ENCODE measurements at places on chromosomes 5 and 9. TPM values are rescaled to one million over a fixed set of nuclear protein-coding genes. Genes with fewer than 3 reads are reported as not detected.
A peak's percentile ranks its signal among the peaks of the same experiment; 100 is the strongest.

The PCDHGB1 gene
- 0.20 TPM for total RNA-seq

The STPG3 gene
- not detected for total RNA-seq

The C5orf46 gene
- not detected for total RNA-seq

The GRIA1 gene
- total RNA-seq: not detected

The LRRC26 gene
- not detected for total RNA-seq

The NTRK2 gene
- 1.7 TPM for total RNA-seq

The S1PR3 gene
- total RNA-seq: 4.4 TPM

The NMUR2 gene
- not detected for total RNA-seq

DNA sequence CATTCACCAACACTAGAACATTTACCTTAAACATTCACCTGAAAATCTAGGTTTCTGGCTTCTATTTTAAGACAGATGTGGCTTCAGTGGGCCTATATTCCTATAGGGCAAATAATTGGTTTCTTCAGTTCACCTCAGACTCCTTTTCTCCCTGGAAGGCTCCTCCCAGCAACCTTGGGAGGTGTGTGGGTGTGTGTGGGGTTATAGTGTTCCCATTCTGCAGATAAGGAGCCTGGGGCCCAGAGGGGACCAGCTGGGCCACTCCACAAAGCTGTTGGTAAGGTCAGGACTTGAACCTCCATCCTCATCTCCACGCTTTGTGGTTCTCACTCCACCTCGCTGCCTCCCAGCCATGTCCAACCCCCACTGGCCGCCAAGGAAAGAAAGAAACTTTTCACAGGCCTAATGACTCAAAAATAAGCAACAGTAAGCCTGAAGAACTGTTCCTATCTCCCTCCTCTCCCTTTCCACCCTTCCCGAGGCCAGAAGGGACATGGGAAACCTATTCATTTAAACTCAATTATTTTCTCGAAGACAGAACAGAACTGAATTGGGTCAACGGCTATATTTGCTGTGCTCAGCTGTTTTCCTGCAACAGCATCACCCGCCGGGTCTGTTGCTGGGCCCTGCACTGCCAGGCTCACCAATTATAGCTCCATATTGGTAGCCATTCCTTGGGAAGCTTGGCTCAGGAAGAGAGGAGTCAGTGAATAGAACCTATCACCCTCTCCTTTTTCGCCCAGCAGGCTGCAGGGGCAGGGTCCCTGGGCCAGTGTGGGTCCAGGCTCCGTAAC is 78.5 kb downstream of the DAB2IP start:
- H3K4me1 ChIP-seq: peaks cover 80% of the 10 kb centered on the region
- no peak overlapping the region for H3K27ac ChIP-seq
- DNase-seq: no peak
- H3K36me3 ChIP-seq: no peaks in the 10 kb centered on the region

- no peak for DNase-seq
- no peak overlapping the region for H3K4me3 ChIP-seq
- no peak overlapping the region for H3K27ac ChIP-seq
- H3K4me1 ChIP-seq: no peaks in the 10 kb centered on the region
- H3K27me3 ChIP-seq: no peaks in the 10 kb centered on the region
These were observed 29.3 kb downstream of the CSF1R start for GRCh38 chr5:150057052-150057451.

DNA sequence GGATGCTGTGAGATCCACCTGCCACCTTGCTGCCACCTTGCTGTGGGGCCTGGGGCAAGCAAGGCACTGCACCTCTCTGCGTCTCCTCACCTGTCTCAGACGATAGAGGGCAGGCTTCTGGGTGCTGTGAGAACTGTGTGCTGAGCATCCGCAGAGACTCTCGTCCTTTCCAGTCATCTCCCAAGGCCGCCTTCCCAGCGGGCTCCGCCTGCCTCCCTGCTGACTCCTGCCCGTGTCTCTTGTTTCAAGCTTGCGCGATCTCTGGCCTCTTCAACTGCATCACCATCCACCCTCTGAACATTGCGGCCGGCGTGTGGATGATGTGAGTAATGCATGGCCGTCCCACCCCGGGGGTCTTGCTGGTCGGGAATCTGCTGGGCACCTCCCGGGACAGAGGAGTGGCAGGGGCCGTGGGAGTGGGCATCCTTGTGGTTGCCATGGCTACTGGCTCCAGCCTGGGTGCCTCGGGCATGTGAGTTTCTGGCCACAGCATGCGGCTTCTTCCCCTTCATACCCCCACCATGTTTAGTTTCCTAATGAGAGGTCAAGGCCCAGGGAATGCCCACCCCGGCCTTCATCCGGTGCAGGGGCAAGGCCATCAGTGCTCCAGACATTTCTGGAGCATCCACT is 3.6 kb downstream of the CACFD1 start:
- no peak overlapping the region for H3K4me3 ChIP-seq
- H3K27me3 ChIP-seq: no peaks in the 10 kb centered on the region
- H3K27ac ChIP-seq: no peak overlapping the region
- peaks cover 7% of the 10 kb centered on the region for H3K4me1 ChIP-seq
- DNase-seq: no peak

GRCh38 chr9:110526426-110526825 is 53.1 kb downstream of the SVEP1 start:
- no peaks in the 10 kb centered on the region for H3K27me3 ChIP-seq
- no peak overlapping the region for H3K4me3 ChIP-seq
- no peaks in the 10 kb centered on the region for H3K36me3 ChIP-seq
- no peaks in the 10 kb centered on the region for H3K4me1 ChIP-seq

DNA sequence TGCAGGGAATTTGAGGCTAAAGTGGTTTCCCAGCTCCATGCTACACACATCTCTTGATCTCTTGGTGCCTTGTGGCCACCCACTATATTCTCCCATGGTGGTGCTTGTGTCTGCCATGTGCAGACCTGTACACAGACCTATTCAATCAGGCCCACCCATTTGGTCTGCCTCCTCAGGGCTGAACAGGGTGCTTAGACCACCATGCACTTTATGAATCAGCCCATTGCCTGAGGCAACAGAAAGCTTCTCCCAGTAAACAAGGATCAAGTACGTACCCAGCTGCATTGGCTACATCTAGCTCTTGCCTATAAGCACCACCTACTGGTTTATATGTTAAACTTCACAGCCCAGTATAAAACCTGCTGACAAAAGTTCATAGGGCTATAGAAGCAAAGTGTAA is 664.3 kb upstream of the EDIL3 start:
- no peaks in the 10 kb centered on the region for H3K36me3 ChIP-seq
- H3K4me3 ChIP-seq: no peak overlapping the region
- H3K4me1 ChIP-seq: no peaks in the 10 kb centered on the region
- no peak for DNase-seq
- H3K27ac ChIP-seq: no peak overlapping the region

- no peak for DNase-seq
- no peak overlapping the region for H3K27ac ChIP-seq
- no peak overlapping the region for H3K4me3 ChIP-seq
- no peaks in the 10 kb centered on the region for H3K4me1 ChIP-seq
These were observed 1952.6 kb downstream of the MAT2B start for GRCh38 chr5:165457859-165458481.

DNA sequence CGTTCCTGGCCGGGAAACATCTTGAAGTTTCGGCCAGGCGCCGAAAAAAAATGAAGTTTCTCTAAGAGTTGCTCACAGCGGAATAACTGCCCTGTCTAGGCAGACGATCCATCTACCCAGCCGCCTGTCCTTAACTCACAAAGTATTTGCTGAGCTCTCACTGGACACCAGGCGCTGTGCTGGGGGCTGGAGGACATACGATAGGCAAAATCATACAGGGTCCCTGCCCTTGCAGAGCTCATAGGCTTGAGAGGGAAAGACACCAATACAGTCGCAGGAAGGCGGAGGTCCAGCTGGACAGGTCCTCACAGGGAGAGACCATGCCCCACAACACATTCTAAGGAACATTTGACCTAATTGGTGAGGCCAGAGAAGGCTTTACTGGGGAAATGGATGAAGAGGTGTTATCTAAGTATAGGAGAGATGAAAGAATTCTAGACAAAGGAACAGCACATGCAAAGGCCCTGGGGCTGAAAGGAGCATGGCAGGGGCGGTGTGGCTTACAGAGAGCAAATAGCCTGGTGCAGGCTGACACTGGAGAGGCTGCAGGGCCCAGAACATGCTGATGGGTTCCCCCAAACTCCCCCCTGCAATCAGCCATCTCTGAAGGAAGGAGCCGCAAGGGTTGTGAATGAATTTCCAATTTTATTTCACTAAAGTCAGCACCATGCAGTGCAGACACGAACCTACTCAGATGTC is 2.0 kb upstream of the MXD3 start:
- no peaks in the 10 kb centered on the region for H3K27me3 ChIP-seq
- H3K4me3 ChIP-seq: no peak overlapping the region
- H3K27ac ChIP-seq: no peak overlapping the region
- H3K36me3 ChIP-seq: no peaks in the 10 kb centered on the region

DNA sequence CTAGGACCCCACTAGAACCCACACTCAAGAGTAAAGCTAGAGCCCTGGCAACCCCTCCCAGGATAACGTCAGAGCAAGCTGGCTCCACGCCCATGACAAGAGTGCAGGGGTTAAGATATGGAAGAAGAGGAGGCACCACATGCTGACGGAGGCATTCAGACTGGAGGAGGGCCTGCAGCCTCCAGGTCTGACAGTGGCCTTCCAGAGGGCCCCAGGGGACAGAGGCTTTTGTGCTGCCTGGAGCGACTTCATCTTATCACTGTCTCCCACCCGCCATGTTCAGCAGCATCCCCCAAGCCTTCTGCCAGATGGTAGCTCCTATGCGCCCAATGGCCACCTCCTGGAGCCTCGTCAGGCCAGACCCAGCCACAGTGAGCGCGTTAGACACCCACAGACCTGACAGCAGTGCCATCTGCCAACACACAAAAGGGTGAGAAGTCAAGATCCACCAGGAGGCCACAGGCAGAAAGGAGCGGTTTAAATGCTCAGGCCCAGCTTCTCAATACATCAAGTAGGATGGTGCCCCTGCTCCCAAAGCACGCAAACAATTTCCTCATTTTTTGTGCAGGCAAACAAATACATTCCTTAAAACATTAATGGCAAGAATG is 65.8 kb downstream of the C5orf15 start:
- DNase-seq: no peak
- H3K4me1 ChIP-seq: no peaks in the 10 kb centered on the region
- H3K27ac ChIP-seq: no peak overlapping the region
- H3K36me3 ChIP-seq: no peaks in the 10 kb centered on the region
- H3K27me3 ChIP-seq: no peaks in the 10 kb centered on the region

GRCh38 chr9:37271679-37272078 is 150.8 kb upstream of the GRHPR start:
- no peaks in the 10 kb centered on the region for H3K36me3 ChIP-seq
- H3K27me3 ChIP-seq: no peaks in the 10 kb centered on the region
- no peak overlapping the region for H3K27ac ChIP-seq
- no peak overlapping the region for H3K4me3 ChIP-seq

DNA sequence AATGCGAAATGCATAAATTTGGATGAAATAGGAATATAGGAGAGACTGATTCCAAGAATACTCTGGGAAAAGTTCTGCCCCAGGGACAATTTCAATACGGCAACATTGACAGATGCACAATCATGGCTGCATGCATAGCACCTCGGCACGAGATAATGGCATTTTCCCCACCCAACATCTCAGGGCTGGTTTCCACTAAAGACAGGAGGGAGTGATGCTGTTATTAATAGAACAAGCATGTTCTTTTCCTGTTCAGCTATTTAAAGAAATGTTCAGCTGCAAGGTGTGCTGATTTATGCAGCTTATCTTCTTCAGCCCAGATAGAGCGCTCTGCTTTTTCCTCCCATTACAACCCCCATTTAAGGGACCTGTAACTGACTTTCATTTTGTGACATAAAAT is 740.2 kb downstream of the TLR4 start:
- H3K27me3 ChIP-seq: no peaks in the 10 kb centered on the region
- H3K4me1 ChIP-seq: no peaks in the 10 kb centered on the region
- DNase-seq: no peak
- H3K27ac ChIP-seq: no peak overlapping the region

GRCh38 chr5:139388198-139388821 is 1.4 kb downstream of the MZB1 start:
- peak; percentile 25 for DNase-seq
- H3K4me1 ChIP-seq: peaks cover 54% of the 10 kb centered on the region
- no peaks in the 10 kb centered on the region for H3K27me3 ChIP-seq

DNA sequence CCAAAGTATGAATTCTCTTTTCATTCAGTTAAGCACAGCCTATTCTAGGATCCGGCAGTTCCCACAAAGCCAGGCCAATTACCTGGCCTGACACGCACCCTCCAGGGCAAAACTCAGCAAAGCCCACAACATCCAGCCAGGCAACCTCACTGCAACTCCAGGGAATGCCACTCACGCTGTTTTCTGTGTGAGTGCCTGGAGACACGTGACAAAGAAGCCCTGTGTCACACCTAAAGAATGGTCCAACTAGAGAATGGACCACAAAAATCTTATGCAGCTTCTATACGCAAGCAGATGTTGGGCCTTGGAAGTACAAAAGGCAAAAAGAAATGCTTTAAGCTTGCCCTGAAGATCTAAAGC is 20.2 kb downstream of the RETREG1 start:
- no peak for DNase-seq
- no peaks in the 10 kb centered on the region for H3K4me1 ChIP-seq
- no peaks in the 10 kb centered on the region for H3K36me3 ChIP-seq
- H3K4me3 ChIP-seq: no peak overlapping the region

DNA sequence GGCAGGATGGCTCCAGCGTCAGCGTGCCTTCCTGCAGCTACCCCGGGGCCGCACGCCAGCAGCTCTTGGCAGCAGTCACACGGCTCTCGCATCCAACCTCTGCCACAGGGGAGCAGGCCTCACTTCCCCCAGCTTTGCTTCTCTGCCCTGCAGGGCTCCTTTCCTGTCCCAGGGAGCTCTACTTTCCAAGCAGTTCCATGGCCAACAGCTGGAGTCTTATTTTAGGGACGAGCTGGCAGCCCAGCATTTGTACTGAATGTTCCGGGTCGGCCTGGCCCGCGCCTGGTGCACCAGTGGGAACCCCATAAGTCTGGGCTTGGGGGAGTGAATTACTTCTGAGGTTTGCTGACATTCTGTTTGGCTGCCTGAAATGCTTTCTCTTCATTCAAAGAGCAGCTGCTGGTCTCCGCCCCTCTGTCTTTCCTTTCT is 34.6 kb downstream of the GADD45G start:
- peak; percentile 88 for DNase-seq
- H3K27ac ChIP-seq: peak overlapping the region; percentile 91
- no peaks in the 10 kb centered on the region for H3K27me3 ChIP-seq
- H3K4me1 ChIP-seq: peaks cover 57% of the 10 kb centered on the region
- no peaks in the 10 kb centered on the region for H3K36me3 ChIP-seq
- peak overlapping the region; percentile 48 for H3K4me3 ChIP-seq

All from gastrocnemius medialis (tissue), 4 donors.